ENCODE measurements at places on chromosomes 5 and 9.
A peak's percentile ranks its signal among the peaks of the same experiment; 100 is the strongest.

- DNase-seq: no peak
These were observed 38.3 kb downstream of the RGS3 start for GRCh38 chr9:113501852-113502251.

DNA sequence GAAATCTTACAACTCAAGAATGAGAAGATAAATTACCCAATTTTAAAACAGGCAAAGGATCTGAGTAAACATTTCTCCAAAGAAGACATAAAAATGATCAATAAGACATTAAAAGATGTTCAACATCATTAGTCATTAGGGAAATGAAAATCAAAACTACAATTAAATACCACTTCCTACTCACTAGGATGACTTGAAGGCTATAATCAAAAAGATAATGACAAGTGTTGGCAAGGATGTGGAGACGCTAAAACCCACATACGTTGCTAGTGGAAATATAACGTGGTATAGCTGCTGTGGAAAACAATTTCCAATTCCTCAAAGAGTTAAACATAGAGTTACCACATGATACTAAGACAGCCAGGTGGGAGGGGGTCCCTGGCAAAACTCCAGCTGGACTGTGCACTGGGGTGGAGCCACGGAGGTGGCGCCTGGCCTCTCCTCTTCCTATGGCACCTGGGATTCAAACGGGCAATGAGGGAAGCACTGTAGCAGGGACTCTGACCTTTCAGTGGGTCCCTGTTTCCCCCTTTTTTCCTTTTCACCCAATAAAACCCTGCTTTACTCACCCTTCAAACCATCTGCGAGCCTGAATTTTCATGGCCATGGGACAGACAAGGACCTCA, 5.9 kb downstream of the ARSB start:
- no peak for DNase-seq

- no peak for DNase-seq
These were observed 4.5 kb downstream of the NFIB start for GRCh38 chr9:14309403-14309802.

GRCh38 chr5:117741655-117742206, 1167.1 kb upstream of the SEMA6A start:
- DNase-seq: no peak

DNA sequence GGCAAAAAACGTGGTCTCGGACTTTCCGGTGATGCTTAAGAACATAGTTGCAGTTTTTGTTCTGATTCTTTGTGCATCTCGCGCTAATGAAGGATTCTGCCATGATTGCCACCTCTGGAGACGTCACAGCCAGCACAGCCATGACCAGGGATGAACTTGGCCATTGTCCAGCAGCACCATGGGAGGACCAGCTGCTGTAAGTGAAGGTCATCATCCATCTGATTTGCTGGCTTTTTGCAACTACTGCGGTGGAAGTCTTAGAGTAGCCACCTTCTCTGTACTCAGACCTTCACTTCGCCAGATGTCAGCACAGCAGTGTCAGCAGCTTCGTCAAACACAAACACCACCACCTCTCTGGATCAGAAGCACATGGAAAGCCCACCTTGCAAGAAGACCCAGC, 45.7 kb downstream of the NSUN2 start:
- DNase-seq: no peak

DNA sequence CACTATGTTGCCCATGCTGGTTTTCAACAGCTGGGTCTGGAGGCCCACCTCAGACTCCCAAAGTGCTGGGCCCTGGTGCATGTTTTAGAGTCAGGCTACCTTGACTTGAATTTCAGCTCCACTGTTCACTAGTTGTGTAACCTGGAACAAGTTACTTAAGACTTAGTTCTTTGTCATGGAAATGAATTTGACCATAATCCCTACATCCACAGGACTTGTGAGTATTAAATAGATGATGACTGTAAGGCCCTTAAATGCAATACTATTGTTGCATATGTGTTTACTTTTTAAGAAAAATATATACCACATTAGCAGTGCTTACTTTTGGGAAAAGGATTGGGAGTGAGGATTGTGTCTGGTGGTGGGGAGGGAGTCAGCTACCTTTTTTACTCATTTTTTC, 16.4 kb downstream of the PAIP2 start:
- no peak for DNase-seq

- DNase-seq: no peak
These were observed 1.0 kb upstream of the PTBP3 start for GRCh38 chr9:112334432-112334841.

- DNase-seq: no peak
These were observed 19.7 kb downstream of the C7 start for GRCh38 chr5:40928886-40929448.

GRCh38 chr9:94147776-94148175, 63.5 kb downstream of the PTPDC1 start:
- no peak for DNase-seq

GRCh38 chr9:94974154-94974879, 247.8 kb downstream of the AOPEP start:
- no peak for DNase-seq

DNA sequence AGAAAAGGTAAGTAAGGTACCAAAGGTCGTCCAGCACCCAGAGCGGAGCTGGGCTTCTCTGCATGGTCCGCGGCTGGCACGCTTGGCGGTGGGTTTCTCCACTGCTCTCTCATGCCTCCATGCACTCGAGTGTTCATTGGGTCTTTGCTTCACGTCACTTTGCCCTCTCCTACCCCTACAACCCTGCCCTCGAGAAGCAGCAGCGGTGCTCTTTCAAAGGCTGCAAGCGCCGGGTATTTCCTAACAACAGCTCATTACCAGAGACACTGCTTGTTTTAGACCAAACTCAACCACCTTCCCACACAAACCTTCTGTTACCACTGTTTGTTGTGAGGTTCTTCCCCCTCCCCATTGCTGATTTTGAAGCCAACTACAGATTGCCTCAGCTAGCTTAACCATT, 21.5 kb upstream of the ZBTB34 start:
- DNase-seq: no peak

DNA sequence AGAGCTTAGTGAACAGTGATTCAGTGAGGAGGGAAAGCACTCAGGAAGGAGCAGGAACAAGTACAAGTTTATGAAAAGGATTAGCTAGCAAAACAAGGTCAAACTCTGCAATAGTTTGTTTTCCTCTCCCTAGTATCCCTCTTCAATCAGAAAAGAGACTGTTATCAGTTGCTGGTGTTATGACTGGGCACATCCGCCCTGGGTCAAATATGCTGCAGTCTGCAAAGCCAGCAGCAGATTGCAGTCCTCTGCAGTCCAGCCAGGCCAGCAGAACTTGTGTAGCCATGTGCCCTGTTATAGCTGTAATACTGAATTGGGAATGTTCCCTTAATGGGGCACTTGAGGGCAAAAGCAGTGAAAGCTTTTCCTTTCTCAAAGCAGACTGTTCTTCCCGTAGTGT, 12.0 kb downstream of the PCDHAC2 start:
- no peak for DNase-seq

DNA sequence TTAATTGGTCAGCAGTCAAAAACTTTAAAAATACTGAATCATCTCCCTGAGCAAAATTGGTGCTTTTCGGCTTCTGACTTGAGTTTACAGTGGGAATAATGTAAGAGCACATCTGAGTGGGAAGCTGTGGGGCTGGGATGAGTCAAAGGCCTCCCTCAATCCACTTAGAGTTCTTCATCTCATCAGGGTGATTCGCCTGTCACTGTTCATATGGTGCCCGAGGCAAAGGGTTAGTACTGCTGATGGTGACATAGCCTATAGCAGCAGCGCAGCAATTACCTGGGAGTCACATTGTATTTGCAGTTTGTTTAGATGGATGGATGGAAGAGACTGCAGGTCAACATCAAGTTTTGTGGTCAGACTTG, 113.8 kb upstream of the ZNF608 start:
- DNase-seq: no peak

DNA sequence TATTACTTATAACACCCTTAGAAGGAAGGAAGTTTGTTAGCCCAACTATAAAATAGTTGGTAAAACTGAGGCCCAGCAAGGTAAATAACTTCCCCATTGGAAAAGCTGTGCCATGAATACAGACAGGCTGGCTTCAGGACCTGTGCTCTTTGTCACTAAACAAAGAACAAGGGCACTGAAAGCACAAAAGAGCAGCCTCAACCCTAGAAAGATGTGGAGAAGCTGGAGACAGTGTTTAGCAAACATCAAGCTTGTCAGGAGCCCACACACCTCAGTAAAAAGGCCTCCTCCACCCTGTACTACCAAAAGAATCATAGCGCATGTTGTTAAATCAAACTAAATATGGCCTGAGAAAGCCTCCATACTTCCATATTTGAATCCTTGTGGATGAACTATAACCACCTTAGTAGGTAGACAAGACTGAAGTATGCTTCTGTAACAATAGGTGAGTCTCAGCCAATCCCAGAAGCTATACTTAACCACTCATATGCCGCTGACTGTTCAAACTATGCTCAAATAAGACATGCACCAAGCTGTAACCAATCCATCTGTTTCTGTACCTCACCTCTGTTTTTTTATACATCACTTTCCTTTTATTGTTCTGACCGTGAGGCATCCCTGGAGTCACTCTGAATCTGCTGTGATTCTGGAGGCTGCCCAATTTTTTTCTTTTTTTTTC, 18.4 kb upstream of the SCGB3A2 start:
- no peak for DNase-seq

- DNase-seq: no peak
These were observed 78.0 kb downstream of the ARHGAP26 start for GRCh38 chr5:142847898-142848790.

GRCh38 chr5:2353871-2354440, 397.5 kb downstream of the IRX2 start:
- no peak for DNase-seq

GRCh38 chr5:36944607-36945225, 68.1 kb downstream of the NIPBL start:
- peak; percentile 31 for DNase-seq

GRCh38 chr9:137235424-137236237, 4.9 kb downstream of the SLC34A3 start:
- DNase-seq: no peak

- no peak for DNase-seq
These were observed 5.7 kb downstream of the FIBCD1 start for GRCh38 chr9:130933114-130934046.
